SHP77 treated with DMSO at 0.1 percent for 48 hours (cell line): ENCODE measurements at places on chromosomes 3 and 15.

DNA sequence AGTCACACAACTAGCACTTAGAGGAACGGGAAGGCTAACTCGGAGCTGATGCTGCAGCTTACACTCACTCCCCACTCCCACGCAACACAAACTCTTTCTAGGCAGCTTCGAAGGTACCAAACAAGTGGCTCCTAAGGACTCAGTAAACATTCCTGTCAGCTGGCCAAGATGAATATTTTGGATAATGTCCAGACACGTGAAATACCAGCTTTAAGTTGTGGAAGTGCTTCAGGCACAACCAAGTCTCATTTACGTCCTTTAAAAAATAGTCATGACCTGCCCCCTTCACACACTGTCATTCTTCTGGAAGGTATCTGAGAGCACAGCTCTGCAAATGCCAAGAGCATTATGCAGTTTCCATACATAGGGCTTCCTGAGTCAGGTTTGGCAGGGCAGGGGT lies 1005.9 kb upstream of the CFAP20DC start:
- DNase-seq: no peak

- DNase-seq: no peak
Observed at GRCh38 chr3:53624061-53624857, 129.8 kb downstream of the CACNA1D start.

DNA sequence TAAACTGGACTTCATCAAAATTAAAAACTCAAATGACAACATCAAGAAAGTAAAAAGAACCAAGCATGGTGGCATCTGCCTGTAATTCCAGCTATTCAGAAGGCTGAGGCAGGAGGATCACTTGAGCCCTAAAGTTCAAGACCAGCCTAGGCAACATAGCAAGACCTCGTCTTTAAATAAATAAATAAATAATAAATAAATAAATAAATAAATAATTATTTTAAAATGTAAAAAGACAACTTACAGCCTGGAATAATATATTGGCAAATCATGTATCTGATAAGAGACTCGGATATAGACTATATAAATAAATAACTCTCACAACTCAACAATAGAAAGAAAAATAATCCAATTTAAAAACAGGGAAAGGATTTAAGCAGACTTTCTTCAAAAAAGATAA lies 4.3 kb upstream of the PPARG start:
- no peak for DNase-seq

- no peak for DNase-seq
Observed at GRCh38 chr3:167109746-167110145, 270.4 kb downstream of the ZBBX start.

GRCh38 chr3:51798411-51798963 lies 19.4 kb upstream of the IQCF6 start:
- no peak for DNase-seq

DNA sequence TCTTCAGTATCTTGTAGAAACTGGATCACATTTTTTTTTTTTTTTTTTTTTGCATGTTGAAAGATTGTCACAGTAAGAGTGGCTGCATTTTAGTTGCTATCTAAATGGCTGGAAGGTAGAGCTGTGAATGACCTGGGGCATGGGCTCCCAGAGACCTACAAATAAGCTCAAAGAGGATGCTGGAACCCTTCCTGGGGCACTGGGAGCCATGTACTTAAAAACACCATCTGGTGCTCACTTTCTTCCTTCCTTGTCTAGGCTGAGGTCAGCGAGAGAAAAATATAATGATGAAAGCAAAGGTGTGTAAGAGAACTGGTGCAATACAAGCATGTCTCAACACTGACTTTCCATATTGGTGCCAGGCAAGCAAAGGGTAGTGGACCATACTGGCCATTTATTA lies 323.9 kb downstream of the SV2B start:
- DNase-seq: no peak

DNA sequence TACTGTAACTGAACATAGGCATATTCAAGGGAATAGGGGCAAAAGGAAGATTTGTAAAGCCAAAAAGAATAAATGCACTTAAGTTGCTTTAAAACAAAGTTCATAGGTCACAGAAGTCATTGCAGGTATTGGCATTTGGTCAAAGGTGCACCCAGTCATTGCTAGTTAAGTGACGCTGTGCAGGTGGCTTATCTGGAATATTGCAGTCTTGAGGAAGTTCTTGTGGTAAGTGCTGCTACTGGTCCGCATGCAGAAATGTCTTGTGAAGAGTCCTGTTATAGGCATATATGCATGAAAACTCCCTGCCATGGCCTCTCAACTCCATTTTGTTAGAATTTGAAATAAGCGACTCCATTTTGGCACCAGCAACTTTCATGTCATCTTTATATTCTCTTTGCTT lies 293.1 kb downstream of the GBE1 start:
- no peak for DNase-seq

DNA sequence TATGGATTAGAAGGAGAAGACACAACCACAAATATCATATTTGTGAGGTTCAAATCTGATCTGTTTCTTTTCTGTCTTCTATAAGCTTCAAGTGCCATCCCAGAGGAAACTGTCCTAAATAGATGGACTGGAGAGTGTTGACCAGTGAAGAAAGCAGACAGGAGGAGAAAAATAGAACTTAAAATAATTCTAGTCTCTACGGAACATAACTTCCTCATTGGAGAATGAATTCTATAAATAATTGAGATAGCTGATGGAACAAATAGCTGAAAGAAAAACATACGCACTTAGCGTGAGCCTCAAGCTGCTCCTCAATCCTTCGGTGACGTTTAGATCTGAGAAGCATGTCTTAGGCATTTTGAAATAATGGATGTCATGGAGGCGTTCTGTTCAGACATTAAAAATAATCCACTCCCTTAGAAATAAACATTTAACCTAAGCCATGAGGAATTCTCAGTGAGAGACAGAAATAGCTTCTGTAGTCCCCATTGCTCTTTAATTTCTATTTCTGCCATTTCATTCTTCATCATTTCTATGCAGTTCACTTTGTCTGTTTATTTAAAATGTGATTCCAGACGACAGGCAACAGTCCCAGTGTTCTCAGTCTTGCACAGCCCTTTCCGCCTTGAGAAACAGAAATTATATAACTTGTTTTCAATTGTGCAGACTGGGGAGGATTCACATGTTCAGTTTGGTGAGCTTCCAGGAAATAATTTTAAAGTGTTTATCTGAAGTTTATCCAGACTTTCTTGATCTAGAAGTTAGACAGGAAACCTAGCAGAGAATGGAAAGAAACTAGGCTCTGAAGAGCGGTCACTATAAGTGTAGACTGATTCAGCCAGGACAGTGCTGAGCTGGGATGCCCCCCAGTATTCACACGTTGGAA lies 97.3 kb downstream of the NR1D2 start:
- DNase-seq: no peak

GRCh38 chr3:5019411-5020241 lies 40.4 kb downstream of the BHLHE40 start:
- DNase-seq: no peak

- peak; percentile 37 for DNase-seq
Observed at GRCh38 chr3:108736821-108737220, 20.4 kb downstream of the RETNLB start.

- no peak for DNase-seq
Observed at GRCh38 chr3:65878831-65879230, 159.9 kb downstream of the MAGI1 start.

DNA sequence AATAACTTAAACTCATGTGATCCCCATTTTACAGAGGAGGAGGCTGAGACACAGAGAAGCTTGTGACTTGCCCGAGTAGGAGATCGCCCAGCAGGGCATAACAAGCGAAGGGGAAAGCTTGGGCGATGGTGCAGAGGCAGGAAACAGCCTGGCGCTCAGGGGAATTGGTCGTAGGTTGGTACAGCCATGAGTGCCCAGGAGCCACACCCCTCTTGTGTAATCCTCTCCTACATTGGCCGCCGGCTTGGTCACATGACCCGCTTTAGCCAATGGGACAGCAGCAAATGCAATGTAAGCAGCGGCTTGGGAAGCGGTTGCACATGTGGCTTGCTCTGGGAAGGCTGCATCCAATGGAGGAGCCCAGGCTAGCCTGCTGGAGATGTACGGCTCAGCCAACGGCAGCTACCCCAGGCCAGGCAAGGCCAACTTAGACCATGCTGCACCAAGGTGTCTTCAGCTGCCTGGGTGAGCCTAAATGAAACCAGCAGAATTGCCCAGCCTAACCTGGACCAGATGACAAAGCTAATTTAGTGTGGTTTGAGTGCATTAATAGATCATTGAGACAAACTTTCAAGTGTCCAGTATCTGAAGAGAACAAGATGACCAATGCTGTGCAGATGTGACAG lies 50.3 kb upstream of the SLC6A6 start:
- peak; percentile 94 for DNase-seq

DNA sequence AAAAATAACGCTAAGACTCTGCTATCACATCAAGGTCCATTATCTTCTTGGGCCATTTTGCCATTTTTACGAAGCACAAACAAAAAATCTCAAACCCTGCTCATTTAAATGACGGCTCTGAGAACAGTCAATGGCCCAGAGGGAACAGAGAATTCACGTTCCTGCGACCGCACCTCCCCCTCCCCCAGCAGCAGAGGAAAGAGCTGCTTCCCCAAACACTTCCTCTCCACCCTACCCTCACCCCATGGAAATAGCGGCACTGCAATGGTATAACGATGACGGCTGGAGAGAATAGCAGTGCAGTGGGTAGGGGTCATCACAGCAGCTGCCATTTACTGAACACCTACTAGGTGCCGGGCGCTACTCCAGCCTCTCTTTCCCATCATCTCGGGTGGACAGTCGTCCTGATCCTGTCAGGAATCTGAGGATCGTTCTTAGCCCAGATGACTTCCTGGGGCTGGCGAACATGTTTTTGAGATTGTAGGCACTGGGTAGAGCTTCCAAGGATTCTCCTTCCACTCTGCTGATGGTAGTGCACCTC lies 113.3 kb downstream of the IQSEC1 start:
- no peak for DNase-seq

- DNase-seq: no peak
Observed at GRCh38 chr3:113812854-113813253, 25.7 kb upstream of the GRAMD1C start.

- DNase-seq: no peak
Observed at GRCh38 chr15:62799037-62799436, 243.5 kb upstream of the TPM1 start.

- no peak for DNase-seq
Observed at GRCh38 chr3:126078866-126079265, 5.1 kb downstream of the SLC41A3 start.

- DNase-seq: no peak
Observed at GRCh38 chr3:138578141-138578540, 15.9 kb downstream of the CEP70 start.

DNA sequence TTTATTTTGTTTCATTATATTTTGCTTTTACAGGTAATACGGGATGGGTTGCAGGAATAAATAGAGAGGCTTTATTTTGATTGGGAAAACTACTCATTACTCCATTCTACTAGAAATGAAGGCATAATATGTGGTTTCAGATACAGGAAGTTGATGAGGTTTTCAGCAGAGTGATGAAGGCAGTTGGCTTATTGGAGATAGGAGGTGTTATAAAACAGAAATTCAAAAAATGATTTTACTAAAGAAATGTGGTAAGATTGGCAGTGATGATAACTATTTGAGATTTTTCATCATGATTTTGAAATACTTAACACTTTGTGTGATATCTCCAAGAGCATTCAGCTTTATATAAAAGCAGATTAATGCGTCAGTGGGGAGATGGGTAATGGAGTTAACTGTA lies 1445.7 kb upstream of the CADM2 start:
- no peak for DNase-seq

DNA sequence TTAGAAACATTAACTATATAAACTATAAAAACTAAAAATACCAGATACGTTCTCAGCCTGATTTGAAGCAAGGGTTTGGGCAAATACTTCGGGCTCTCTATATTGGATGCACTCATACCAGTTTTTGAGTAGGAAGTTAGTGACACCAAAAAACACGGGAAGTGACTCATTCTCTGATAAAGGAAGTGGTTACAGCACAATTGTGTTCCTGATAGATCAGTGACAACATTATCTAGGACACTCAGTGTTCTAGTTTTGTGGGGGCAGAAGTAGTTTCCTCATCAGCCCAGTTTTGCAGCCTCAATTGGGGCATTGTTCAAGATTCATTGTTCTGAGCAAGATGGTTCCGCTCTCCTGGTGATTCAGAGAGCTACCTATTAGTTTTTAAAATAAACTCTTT lies 469.6 kb upstream of the DPPA4 start:
- DNase-seq: no peak

- DNase-seq: no peak
Observed at GRCh38 chr3:59408047-59408624, 358.3 kb upstream of the CFAP20DC start.

GRCh38 chr3:39275052-39275451 lies 4.8 kb downstream of the CX3CR1 start:
- no peak for DNase-seq

DNA sequence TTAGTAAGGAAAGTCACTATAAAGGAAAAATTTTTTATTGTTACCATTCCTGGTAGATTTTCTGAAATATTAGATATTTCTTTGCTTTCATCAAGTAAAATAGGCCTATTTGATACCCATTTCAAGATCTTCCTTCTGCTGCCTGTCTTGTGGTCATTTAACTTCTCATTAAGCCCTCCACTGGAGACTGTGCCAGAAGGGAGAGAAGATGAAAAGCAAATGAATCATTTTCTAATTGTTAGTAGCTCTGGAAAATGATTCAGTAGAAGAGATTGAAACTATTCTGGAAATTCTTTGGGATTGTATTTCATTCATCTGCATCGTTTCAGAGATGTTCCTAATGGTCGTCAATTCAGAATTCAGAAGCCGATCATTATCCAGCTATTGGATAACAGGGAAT lies 3.2 kb downstream of the KCTD6 start:
- no peak for DNase-seq

DNA sequence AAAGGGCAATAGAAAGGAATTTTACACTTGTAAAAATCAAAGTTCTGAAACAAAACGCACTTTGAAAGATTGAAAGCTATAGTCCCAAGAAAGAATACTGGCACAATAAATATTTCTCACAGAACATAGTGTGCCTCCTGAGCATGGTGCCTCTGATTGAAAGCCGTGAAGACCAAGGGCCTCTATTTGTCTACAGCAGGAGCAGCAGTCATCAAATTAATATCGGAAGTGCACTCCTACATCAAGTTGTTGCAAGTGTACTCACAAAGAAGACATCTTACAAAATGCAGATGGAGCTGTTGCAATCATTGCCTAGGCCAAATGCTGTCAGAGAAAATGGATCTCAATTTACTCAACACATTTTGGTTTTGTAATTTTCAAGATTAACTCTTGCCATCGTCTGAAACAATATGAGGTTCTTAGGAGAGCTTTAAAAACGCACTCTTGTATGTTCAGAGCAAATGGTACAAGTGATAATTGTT lies 9.2 kb upstream of the WDR49 start:
- no peak for DNase-seq

- DNase-seq: no peak
Observed at GRCh38 chr3:38648024-38648658, 1.3 kb downstream of the SCN5A start.

DNA sequence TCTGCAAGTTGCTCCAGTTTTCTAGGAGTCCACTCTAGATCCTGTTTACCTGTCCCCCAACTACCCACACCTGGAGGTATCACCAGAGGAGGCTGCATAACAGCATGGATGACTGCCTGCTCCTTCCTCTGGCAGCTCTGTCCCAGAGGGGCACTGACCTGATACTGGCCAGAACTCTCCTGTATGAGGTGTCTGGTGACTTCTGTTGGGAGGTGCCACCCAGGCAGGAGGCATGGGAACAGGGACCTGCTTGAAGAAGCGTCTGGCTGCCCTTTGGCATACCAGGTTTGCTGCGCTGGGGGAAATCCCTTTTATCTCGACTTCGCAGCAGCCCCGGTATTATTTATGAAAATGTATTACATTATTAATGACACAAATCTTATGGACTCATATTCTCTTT lies 1163.6 kb downstream of the NSUN3 start:
- no peak for DNase-seq
